ENCODE measurements at places on chromosomes 13 and 19.
A peak's percentile ranks its signal among the peaks of the same experiment; 100 is the strongest.

DNA sequence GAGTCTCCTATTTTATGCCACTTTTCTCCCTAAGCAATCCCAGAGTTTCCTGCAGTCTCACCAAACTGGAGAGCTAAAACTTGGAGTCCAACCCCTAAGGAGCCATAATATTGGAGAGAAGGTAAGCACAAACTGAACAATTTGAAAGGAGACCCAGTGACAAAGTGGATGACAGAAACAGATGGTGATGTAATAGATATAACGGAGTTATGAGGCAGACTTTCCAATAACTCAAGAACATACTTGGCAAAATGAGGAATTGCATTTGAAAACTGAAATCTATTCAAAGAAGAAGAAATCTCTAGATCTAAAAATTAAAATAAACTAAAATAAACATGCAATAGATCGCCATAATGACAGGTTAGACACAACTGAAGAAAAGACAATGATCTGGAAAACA is 200.9 kb upstream of the MIR17HG start:
- H3K36me3 ChIP-seq: no peaks in the 10 kb centered on the region
- H3K4me1 ChIP-seq: peaks cover 24% of the 10 kb centered on the region
- H3K4me3 ChIP-seq: no peak overlapping the region
- no peaks in the 10 kb centered on the region for H3K27me3 ChIP-seq

- H3K27me3 ChIP-seq: no peaks in the 10 kb centered on the region
- H3K4me1 ChIP-seq: no peaks in the 10 kb centered on the region
Observed at GRCh38 chr19:4183967-4184717, 1.7 kb downstream of the ANKRD24 start.

GRCh38 chr19:39126312-39127187 is 964 bp downstream of the PAK4 start:
- H3K27ac ChIP-seq: no peak overlapping the region
- H3K27me3 ChIP-seq: no peaks in the 10 kb centered on the region
- peak overlapping the region; percentile 79 for H3K4me3 ChIP-seq

DNA sequence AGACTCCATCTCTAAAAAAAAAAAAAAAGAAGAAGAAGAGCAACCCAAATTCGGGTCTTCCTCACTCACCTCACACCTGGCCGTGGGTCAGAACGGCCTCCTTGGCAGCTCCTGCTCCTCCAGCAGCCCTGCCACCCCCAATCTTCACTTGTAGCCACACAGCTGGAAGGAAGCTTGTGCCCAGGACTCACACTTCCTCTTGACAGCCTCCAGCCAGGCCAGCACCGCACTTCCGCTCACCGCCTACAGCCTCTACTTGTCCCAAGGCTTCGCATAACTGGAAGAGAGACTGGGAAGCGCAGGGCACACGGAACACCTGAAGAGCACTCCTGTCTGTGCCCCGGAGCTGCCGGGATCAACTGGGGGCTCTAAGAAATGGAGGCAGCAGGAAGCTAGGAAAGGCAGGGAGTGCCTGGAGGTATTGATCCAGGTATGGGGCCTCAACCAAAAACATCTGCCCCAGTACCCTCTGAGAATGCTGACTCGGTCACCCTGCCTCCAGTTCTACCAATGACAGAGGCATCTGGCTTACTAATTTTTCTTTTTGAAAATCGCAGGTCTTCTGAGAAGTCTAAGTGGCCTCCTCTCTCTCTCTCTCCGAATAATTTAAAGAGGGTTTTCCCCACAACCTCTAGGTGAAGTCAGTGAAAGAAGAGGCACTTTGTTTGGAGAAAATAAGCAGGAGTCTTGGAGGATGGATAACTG is 31.1 kb upstream of the ATP12A start:
- no peak for DNase-seq
- no peak overlapping the region for H3K4me3 ChIP-seq
- no peak overlapping the region for H3K27ac ChIP-seq
- H3K36me3 ChIP-seq: no peaks in the 10 kb centered on the region
- no peaks in the 10 kb centered on the region for H3K4me1 ChIP-seq

- H3K4me1 ChIP-seq: no peaks in the 10 kb centered on the region
- no peaks in the 10 kb centered on the region for H3K36me3 ChIP-seq
- no peak overlapping the region for H3K27ac ChIP-seq
- no peak overlapping the region for H3K4me3 ChIP-seq
Observed at GRCh38 chr13:38090913-38091312, 221.3 kb upstream of the TRPC4 start.

DNA sequence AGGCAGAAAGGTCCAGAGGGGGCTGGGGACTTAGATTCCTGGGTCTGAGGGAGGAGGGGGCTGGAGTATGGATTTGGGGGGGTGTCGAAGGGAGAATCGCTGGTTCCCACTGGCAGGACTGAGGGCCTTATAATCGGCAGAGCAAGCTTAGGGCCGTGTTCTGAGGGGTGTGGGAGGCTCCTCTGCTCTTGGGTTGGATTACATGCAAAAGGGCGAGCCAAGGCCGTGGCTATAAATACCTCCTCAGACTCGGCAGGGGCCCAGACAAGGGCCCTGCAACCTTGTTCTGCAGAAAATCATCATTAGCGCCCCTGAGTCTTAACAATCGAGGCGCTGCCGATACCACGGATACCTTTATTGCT is 707 bp upstream of the MAMSTR start:
- no peaks in the 10 kb centered on the region for H3K36me3 ChIP-seq
- H3K4me3 ChIP-seq: peak overlapping the region; percentile 72
- no peak for DNase-seq

- H3K27ac ChIP-seq: peak overlapping the region; percentile 80
- DNase-seq: peak; percentile 48
- H3K4me3 ChIP-seq: no peak overlapping the region
- no peaks in the 10 kb centered on the region for H3K27me3 ChIP-seq
Observed at GRCh38 chr19:4987692-4988370, 18.9 kb downstream of the KDM4B start.

GRCh38 chr19:10110076-10110971 is 1.2 kb upstream of the P2RY11 start:
- DNase-seq: no peak
- H3K27me3 ChIP-seq: no peaks in the 10 kb centered on the region
- H3K4me3 ChIP-seq: no peak overlapping the region
- H3K4me1 ChIP-seq: peaks cover 12% of the 10 kb centered on the region
- H3K27ac ChIP-seq: no peak overlapping the region

DNA sequence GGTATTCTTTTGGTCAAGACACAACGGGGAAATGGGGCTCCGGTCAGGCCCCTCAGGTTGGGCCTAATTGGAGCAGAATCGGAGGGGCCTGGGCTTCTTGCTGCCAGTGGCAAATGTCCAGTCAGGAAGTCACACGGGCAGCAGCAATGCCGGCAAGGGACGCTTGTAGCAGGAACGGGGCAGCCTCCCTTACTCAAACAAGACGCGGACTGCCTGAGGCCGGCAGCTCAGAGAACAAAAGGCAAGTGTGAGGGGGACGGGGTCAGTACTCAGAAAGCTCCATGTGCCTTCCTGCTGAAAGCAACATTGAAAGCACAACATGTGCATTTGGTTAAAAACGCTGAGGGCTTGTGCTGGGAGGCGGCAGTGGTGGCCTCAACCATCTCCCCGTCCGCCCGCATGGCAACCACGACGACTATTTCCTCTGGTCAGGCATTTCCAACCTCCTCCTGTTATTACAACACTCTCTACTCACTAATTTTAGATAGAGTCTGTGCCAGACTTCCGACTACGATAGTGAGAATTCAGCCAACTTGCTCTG is 20.5 kb upstream of the RASA3 start:
- no peak for DNase-seq
- no peak overlapping the region for H3K27ac ChIP-seq
- no peaks in the 10 kb centered on the region for H3K4me1 ChIP-seq
- H3K4me3 ChIP-seq: no peak overlapping the region

DNA sequence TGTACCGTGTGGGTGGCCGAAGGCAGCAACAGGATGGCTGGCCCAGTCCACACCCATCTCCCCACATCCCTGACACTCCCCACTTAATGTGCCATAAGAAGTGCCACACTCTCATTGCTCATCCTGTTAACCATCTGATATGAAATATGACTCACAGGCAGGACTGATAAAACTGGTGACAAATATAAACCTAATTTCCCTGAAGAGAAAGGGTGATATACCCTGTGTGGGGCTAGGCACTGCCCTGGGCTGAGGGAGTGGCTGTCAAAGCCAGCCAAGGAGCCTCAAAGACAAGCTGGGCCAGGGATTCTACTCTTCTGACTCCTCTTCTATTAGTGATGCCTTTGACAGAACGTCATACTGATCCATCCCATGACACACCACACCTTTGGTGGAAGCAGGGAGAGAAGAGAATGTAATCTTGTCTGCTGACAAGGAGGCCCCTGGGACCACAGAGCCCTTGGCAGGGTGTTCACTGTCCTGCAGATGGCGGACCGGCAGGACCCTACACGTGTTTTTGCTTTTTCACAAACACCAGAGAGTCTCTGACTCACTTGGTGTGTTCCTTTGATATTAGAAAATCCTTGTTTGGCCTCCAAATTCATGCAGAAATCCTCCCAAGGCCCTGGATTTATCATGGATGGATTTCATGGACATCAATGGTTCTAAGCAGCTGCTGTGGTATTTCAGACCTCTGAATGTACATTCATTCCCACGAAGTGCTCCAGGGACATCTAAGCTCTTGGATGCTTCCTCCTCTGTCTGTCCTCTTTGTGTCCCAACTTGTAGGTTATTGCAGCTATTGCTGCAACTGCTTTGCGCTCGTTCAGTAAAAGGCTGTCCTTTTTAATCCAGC is 98.0 kb upstream of the WASF3 start:
- peaks cover 14% of the 10 kb centered on the region for H3K4me1 ChIP-seq
- no peak overlapping the region for H3K4me3 ChIP-seq
- no peak for DNase-seq
- H3K36me3 ChIP-seq: no peaks in the 10 kb centered on the region
- H3K27ac ChIP-seq: peak overlapping the region; percentile 61

DNA sequence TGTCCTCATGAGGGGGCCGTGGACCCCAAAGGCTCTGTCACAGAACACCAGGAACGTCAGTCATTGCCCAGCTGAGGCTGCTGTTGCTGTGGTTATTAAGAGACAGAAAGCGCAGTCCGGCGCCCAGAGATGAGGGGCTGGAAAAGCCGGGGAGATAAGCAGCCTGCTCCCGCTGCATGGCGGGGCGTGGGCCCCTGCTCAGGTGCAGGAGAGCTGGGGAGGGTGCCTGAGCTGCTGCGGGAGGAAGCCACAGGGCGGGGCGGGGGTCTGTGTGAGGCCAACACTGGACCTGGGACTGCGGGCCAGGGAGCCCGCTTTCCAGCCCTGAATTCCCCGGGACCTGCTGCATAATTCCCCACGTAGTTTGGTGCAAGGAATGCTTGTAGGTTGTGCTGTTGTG is 11.3 kb downstream of the SOX1 start:
- H3K36me3 ChIP-seq: no peaks in the 10 kb centered on the region
- no peaks in the 10 kb centered on the region for H3K4me1 ChIP-seq
- DNase-seq: no peak
- H3K4me3 ChIP-seq: no peak overlapping the region
- peaks cover 23% of the 10 kb centered on the region for H3K27me3 ChIP-seq

Measured in astrocyte (in vitro differentiated cells and primary cell).